RWPE1 (cell line): ENCODE measurements at places on chromosomes 12 and 14.

DNA sequence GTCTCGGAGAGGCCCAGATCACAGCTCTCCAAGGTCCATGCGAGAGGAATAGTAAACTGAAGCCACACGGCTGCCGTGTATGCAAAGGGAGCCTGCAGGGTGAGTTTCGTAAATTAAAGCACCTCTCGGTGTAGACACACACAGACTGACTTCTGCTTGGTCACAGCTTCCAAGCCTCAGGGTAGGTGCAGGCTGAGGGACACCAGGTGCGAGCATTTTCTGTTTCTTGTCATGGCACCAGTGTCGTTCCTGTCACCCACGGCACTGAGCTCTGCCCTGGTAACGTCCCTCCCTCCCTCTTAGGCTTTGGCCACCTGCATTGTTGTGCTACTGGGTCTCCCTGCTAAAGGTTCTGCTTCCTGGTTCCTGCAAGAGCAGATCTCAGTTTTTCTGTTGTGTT is 76.2 kb upstream of the DYNC1H1 start:
- no peak for DNase-seq

DNA sequence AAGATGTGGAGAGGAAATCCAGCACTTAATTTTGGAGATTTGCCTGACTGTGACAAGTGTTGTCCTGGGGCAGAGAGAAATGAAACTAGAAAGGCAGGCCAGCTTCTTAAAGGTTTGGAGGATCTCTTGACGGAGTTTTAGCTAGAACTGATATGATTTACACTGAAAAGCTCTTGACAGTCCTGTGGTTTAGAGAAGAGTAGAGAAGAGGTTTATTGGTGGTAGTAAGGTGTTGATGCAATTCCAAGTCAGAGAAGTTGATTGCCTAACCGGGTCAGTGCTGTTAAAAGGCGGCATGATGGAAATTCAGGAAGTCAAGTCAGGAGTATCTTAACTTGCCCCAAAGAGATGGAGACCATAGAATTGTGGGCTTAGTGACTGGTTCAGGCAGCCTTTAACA is 89.0 kb upstream of the TRAF3 start:
- no peak for DNase-seq

GRCh38 chr12:1350934-1351240 is 243.5 kb downstream of the FBXL14 start:
- no peak for DNase-seq

DNA sequence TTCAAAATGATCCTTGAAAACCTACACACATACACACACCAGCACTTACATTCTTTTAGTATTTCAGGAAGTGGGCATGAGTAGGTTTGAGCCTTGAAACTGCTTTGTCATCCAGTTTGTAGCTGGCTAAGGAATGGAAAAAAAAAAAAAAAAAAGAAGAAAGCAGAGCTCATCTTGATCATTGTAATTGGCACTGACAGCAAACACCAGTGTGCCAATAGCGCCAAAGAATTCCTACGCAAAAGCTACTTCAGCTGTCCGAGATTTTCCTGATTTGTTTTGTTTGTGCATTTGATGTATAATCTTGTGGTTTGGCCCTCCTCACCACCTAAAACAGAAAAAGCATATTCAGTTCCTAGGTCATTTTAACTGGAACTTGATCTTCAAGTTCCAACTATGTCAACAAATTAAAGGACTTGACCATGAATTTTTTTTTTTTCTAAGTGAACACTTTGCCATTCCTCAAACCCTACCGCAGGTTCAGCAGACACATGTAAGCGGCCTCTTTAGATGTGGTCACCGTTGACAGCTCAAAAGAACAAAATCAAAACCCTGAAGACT is 57.3 kb downstream of the FLRT2 start:
- no peak for DNase-seq

GRCh38 chr12:31370531-31371255 is 44.7 kb upstream of the SINHCAF start:
- no peak for DNase-seq

DNA sequence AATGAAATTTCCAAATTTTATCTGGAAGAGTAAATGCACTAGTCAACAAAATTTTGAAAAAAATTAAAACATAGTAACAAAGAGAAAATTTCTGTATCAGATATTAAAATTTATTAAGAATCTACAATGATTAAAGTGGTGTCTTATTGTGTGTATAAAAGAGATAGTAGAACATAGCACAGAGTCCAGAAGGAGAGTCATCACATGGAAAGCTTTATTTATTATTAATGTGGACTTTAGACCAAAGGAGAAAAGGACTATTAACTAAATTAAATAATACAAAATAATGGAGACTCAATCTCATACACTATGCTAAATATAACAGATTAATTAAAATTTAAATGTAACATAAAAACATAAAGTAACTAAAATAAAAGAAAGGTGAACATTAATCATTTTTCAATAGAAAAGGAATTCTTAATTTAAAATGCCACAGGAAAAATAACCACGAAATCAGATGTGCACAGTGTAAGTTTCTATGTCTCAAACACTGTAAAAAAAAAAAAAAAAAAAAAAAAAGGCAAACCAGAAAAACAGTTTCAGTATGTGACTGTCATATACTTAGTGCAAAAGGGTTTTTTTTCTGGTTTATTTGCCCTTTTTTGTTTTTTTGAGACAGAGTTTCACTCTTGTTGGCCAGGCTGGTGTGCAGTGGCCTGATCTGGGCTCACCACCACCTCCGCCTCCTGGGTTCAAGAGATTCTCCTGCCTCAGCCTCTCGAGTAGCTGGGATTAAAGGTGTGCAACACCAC is 95.4 kb downstream of the MYF5 start:
- no peak for DNase-seq

DNA sequence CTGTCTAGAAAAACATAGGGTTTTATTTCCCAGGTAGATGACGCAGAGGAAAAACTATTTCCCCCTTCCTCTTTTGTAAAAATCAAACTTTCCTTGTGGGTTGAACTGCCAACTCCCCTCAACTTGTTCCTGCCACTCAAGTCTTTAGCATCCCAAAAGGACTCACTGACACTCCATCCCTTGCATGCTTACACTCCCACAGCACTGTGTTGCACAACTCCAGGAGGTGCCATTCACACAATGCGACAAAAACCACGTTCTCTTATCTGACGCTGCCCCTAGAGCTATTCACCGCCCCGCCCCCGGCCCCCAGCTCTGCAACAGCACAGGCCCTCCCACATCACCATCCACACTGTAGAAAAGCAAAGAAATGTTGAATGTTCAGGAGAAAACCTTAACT is 16.9 kb upstream of the STON2 start:
- no peak for DNase-seq

DNA sequence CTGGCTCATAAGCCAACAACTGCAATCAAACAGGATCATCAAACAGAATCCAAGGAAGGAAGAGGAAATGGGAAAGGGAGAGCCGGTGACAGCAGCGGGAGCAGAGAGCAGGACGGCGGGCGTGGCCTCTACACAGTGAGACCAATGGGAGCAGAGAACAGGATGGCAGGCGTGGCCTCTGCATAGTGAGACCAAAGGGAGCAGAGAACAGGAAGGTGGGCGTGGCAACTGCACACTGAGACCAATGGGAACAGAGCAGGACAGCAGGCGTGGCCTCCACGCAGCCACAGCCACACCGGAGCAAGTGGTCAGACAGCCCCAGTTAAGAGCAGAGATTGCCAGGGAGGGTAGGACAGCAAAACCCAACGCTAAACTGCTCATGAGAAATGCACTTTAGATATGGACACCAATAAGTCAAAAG is 16.4 kb downstream of the LRCOL1 start:
- DNase-seq = peak; percentile 87

DNA sequence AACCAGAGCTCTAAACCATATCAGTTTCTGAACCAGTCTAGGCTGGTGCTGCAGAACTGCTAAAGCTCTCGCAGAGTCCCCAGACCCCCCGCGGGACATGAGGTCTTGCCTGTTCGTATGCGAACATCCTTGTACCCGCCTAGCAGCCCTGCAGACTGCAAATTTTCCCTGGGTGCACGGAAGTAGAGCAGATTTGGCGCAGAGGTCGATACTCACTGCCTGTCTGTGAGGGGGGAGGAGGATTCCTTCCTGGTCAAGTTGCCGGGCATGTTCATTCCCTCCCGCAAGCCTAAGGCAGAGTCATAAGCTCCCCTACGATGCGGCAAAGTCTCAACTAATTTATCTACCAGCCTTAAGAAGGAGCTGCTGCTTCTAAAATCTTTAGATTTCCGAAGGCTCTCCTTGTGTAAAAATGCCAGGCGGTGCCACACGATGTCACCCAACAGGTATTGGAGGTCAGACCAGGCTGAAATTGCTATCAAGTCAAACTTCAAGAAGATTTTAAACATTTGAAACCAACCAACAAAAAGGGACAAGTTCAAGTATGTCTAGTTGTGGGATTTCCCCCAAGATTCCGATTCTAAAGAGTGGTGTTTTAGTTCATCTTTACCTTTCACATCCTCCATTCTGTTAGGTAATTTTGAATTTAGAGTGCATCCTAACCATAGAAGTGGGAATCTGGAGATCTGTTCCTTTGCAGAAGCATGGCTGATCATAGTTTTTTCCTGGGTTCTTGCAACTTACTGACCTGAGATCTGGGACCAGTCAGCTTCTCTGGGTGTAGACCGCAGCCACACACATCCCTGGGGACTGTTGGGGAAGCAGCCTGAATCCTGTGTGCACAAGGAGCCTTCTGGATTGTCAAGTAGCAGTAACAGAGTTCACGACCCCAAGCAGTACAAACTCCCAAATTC is 1.6 kb upstream of the PAX9 start:
- DNase-seq = no peak

DNA sequence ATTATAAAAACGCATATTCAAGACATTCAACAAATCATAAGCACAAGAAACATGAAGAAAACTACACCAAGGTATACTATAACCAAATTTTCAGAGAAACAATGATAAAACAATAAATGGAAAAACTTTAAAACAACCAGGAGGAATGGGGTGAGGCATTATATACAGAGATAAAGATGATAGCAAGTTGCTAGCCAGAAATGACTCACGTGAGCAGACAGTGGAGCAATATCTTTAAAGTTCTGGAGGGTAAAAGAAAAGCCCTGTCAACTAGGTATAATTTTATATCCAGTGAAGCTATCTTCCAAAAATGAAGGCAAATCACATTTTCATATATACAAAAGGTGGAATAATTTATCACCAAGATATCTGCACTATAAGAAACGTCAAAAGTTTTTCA is 97.8 kb upstream of the PCED1B start:
- no peak for DNase-seq

GRCh38 chr12:6925239-6925539 is 2.6 kb upstream of the ATN1 start:
- no peak for DNase-seq

GRCh38 chr12:26686408-26686807 is 146.6 kb downstream of the ITPR2 start:
- DNase-seq = no peak

DNA sequence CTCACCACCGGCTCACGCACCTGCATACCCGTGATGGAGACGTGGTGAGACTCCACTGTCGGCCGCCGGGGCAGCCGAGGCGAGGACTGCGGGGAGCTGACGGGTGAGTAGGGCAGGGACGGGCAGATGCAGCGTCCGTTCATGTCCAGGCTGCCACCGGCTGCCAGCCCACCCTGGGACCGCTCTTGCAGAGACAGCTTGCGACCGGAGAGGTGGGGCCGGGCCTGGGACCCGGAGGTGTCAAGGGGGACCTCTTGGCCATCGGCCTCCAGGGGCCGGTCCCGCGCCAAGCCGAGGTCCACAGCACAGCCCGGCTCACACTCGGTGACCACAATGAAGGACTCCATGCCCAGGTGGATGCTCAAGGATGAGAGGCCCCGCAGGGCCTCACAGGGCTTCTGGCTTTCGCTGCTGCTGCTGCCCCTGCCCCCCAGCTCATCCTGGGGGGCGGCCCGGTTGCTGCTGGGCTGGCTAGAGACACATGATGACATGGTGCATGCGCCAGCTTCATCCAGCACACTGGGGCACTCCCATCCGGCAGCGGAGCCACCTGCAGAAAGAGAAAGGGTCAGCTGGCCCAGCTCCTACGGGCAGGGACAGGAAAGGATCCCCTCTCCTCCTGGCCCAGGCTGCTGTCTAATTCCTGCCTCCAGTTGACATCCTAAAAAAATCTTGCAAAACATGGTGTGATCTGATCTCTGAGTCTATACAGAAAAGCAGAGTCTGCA is 22.3 kb downstream of the CAMKK2 start:
- DNase-seq = no peak

DNA sequence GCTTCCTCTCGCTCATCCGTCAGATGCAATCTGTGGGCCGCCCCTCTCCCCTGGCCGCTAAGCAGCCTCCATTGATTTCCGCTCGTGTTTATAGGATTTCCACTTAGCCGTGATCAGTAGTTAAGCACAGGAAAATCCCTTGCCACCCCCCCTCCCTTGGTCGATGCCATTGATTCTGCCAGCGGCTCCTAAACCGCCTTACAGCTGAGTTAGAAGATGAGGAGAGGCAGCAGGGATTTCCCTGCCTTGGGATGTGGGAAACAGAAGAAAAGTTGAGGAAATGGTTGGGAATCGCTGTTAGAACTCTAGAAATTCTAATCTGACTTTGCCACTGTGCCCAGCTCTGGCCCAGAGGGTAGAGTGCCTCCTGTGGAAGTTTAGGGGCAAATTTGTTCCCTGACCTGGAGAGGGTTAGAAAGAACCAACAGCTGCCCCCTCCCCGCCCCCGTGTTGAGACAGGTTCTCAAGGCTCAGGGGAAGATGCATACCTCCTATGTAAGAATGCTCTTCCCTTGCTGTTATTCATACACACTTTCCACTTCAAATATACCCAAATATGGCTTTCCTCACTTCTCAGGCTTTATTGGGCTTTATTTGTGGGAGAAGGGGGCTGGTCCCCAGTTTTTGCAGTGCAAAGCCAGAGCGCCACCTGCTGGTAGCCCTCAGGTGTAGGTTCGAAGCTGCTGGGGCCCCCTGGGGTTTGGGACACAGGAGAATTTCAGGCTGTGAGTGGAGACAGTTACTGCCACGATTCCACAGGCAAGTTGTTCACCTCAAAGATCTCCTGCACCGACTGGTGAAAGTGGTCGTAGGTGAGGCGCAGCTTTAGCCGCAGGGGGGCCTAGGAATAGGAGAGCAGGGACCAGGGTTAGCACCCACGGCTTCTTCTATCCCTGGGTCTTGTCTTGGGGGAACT is 3.2 kb downstream of the THTPA start:
- DNase-seq = peak; percentile 60

- no peak for DNase-seq
Measured at GRCh38 chr12:2536724-2537123, 258.0 kb upstream of the FKBP4 start.

GRCh38 chr12:111111681-111112080 is 191.3 kb upstream of the MYL2 start:
- DNase-seq = no peak

- DNase-seq = no peak
Measured at GRCh38 chr14:75417674-75418073, 10.1 kb upstream of the JDP2 start.

- DNase-seq = no peak
Measured at GRCh38 chr12:132085291-132085635, 58.9 kb downstream of the DDX51 start.

DNA sequence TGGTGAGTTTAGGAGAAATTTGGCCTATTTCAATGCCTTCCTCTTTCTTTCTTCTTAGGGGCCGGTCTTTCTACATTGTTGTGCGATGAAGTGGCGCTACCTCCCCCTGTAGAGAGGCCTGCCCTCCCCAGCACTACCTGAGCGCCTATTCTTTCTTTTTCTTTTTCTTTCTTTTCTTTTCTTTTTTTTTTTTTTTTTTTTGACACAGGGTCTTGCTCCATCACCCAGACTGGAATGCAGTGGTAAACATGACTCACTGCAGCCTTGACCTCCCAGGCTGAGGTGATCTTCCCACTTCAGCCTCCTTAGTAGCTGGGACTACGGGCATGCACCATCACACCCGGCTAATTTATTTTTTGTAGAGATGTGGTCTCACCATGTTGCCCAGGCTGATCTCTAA is 136.1 kb upstream of the MAX start:
- DNase-seq = no peak
